ENCODE measurements at places on chromosomes 7 and 10.

- no peak for DNase-seq
These were observed 63.4 kb upstream of the GJD4 start for GRCh38 chr10:35541720-35542119.

- DNase-seq = no peak
These were observed 66.9 kb upstream of the ARHGAP21 start for GRCh38 chr10:24790599-24790998.

DNA sequence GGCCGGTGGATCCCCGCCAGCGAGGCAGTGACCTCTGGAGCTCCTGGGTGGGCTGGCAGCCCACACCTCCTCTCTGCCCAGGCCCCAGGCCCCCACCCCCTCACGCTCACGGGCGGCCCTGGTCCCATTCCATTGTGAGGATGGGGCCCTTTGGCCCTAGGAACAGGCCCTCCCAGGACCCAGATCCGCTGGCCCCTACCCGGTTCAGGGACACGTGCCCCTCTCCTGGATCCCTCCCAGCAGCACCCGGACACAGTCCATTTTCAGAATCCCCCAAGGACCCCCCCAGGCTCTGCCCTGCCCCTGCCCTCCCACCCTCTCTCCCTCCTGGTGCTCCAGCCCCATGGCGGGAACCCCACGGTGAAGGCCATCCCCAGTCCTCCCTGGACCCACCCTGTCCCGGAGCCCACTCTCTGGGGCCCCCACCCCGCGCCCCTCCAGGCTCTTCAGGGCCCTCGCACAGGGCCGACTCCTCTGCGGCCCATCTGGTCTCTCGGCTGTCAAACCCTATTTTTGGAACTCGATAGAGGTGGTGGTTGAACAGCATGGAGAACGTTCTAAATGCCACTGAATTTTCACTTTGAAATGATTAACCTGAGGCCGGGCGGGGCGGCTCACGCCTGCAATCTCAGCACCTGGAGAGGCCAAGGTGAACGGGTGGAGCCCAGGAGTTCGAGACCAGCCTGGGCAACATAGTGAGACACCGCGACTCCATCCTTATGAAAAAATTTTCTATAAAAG is 8.1 kb downstream of the ADAP1 start:
- DNase-seq = no peak

GRCh38 chr7:128071801-128072200 is 40.6 kb upstream of the LRRC4 start:
- no peak for DNase-seq

- DNase-seq = no peak
These were observed 542.7 kb downstream of the TNS3 start for GRCh38 chr7:47039089-47039648.

DNA sequence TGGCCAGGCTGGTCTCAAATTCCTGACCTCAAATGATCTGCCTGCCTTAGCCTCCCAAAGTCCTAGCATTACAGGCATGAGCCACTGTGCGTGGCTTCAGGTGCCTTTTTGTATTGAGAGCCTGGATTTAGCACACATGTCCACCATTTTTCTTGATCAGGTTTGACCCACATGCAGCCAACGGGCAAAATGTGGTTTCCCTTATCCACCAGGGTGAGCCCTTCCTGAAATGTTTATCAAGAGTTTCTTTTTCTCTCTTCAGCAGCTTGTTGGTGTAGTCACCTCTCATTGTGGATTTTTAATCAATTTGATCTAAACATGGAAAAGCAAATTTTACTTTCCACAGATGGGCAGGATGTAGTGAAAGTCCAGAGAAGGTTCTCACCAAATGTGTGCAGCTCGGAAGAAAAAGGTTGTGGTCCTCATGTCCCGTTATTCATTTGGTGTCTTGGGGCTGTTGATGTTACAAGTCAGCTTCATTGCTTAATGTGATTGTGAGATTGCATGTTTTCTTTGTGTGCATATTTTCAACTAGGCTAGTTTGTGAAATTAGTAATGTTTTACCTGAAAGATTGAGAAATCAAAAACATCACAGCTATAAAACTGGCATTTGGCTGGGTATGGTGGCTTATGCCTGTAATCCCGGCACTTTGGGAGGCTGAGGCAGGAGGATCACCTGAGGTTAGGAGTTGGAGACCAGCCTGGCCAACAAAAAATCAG is 28.9 kb downstream of the GUSB start:
- no peak for DNase-seq

GRCh38 chr7:152347888-152348287 is 87.9 kb downstream of the KMT2C start:
- no peak for DNase-seq

DNA sequence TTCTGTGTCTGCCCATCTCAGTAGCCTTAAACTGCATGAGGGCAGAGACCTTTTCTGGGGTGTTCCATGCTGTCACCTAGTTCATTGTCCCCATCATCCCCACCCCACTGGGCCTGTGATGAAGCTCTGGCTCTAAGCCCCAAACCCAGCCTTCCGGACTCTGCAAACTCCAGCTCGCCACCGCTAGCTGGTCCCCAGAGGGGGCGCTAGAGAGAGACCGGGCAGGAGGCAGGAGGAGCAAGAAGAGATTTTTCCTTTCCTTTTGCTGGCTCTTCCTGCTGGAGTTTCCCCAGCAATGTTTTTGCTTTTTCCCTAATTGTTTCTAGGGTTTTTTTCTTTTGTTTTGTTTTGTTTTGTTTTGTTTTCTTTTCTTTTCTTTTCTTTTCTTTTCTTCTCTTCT is 234.4 kb downstream of the TEX36 start:
- DNase-seq = no peak

GRCh38 chr10:106567629-106568028 is 596.9 kb downstream of the SORCS1 start:
- no peak for DNase-seq

DNA sequence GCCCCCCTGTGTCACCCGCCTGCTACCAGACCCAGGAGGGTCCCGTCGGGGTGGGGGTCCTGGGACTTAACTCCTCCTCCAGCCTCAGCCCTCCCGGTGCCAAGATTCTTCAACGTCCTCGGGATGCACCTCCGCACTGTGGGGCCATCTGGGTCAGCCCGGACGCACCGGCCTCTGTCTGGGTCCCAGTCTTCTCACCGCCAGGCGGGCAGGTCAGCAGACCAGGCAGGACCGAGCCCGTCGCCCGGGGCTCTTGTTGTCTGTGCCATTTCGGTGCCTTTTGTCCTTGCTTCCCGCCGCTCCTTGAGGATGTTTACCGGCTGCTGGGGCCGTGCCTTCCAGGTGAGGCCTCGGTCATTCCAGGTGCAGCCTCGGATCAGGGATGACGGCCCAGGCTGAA is 32.1 kb upstream of the PSMG3 start:
- DNase-seq = no peak

GRCh38 chr7:27930910-27931476 is 191.0 kb downstream of the TAX1BP1 start:
- no peak for DNase-seq

GRCh38 chr10:60314069-60314940 is 75.4 kb downstream of the ANK3 start:
- DNase-seq = peak; percentile 5

GRCh38 chr10:7707102-7707501 is 4.0 kb downstream of the ITIH2 start:
- no peak for DNase-seq

DNA sequence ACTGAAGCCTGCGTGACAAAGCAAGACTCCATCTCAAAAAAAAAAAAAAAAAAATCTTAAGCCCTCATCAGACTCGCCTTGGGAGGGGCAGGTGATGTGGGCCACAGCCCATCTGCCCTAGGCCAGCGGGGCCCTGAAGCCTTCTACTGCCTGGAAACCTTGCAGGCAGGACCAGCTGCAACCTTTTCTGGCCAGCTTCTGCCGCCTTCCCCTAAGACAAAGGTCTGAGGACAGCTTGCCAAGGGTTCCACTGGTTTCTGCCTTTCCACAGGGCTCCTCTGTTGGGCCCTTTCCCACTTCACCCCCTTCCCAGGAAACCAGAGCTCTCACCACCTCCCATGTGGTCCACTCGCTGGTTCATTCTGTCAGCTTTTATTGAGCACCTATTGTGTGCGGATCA is 35.2 kb downstream of the UBTD1 start:
- DNase-seq = no peak

- no peak for DNase-seq
These were observed 16.0 kb downstream of the DENND2A start for GRCh38 chr7:140624392-140625191.

GRCh38 chr10:6938384-6938783 is 358.3 kb upstream of the PRKCQ start:
- no peak for DNase-seq

GRCh38 chr7:13279854-13280435 is 592.5 kb downstream of the ARL4A start:
- no peak for DNase-seq

- DNase-seq = no peak
These were observed 73.1 kb downstream of the HTR7 start for GRCh38 chr10:90784771-90785170.

DNA sequence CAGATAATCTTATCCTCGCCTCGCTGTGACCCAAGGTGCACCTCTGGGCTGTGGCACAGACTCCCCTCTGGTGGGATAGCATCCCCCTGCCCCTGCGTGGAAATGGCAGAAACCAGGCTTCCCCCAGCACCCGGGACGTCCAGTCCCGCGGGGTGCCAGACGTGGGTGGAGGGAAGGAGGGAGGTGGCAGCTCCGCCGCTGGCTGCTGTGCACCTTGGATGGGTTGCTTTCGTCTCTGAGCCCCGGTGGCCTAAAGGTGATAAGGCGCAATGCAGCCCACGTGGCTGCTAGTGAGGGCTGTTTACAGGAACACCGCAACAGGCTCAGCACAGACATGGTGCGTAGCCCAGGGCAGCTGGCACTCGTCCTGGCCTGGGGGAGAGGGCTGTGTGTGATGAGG is 13.6 kb upstream of the PDGFA start:
- DNase-seq = no peak

- no peak for DNase-seq
These were observed 741.4 kb upstream of the POT1 start for GRCh38 chr7:125670926-125671572.

DNA sequence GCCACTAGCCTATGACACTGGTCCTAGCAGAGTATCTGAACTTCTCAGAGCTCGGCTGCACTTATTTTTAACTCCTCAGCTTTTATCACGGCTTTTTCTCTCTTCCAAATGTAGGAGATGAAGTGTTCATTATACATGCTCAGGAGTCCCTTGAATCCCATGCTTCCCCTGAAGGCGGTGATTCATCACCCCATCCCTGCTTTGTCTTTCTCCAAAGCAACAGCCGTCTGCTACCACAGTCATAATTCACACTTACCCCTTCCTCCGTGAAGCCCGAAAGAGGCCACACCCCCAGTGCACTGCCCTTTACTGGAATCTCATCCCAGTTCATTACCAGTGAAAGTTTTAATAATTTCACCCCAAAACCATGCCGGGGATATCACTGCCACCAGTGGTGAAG is 301.5 kb upstream of the SHH start:
- no peak for DNase-seq

- no peak for DNase-seq
These were observed 487.0 kb upstream of the SEMA3D start for GRCh38 chr7:85673876-85674275.

DNA sequence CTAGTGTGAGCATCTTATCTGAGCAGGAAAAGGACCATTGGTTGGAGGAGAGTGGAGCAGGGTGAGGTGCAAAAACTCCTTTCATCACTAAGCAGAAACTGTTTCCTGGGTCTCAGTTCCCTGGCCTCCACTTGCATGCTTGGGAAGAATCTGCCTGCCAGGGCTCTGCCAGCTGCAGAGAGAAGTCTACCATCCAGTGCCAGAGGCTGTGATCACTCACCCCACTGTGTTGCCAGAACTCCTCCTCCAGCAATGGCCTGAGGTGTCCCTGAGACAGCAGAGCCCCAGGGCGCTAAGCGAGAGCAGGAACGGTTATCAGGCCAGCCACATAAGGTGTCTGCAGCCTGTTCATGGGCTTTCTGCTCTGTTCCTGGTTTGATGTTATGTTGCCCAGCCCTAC is 991.4 kb downstream of the CCSER2 start:
- DNase-seq = no peak

- no peak for DNase-seq
These were observed 130.5 kb downstream of the CDK14 start for GRCh38 chr7:90726623-90727022.

DNA sequence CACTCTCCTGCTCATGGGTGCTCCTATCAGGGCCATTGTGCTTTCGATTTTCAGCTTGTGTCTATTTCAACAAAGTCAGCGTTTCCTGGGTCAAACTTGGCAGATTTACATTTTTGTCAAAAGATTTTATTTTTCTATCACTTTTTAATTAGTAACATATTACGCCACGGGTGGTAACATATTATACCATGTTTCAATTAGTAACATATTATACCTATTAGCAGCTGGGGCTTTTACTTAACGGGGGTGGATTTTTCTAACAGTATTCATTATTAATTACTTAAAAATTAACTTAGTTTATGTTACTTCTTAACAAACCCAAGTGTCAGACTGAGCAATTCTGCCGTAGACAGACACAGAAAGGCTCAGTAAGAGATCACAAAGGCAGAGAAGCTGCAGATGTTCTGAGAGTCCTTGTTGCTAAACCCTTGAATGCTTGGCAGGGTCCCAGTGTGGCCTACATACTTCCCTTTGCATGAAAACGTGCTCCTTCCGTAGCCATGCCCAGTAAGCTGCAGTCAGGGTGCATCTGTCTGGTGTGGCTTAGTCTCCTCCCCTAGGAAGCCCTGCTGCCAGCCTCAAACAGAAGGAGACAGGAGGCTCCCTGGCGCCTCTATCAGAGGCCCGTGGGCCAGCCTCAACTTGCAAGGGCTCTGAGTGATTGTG is 263.1 kb upstream of the CXCL12 start:
- DNase-seq = no peak

DNA sequence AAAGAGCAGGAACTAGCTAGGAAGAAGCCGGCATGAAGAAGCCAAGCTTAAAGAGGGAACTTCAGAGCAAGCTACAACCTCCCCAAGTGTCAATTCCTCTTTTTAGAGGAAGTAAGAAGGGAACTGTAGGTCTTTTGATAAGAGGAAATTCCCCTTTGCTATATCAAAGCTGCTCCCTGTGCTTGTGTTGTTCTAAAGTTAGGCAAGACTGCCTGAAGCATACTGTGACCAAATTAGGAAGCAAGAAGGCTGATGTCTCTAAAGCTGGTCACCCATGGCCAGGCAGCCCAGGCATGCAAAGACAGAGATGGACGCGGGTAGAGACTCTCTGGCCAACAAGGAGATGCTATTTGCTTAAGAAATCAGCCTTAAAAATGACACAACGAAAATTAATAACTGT is 87.9 kb downstream of the RNF216 start:
- DNase-seq = no peak

GRCh38 chr7:96794063-96794462 is 84.4 kb upstream of the SEM1 start:
- no peak for DNase-seq

- DNase-seq = no peak
These were observed 9.0 kb upstream of the STARD3NL start for GRCh38 chr7:38168890-38169570.

DNA sequence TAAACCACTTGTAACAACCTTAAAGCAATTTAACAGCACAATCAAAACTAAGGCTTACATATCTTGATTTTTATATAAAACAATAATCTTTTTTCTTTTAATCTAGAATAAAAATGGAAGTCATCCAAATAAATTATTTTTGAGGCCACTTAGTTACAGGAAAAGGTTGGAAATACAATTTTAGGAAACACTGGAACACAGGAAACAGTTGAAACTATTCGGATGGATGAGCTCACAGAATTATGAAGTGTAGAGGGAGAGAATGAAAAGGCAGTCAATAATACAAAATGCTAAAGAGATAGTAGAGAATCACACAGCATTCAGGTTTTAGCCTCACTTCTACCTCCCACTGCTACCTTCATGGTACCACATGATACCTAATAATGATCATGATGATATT is 124.2 kb downstream of the SEMA3D start:
- DNase-seq = no peak
